Prostate gland (tissue), 2 donors: ENCODE measurements at places on chromosomes 3 and 15.

DNA sequence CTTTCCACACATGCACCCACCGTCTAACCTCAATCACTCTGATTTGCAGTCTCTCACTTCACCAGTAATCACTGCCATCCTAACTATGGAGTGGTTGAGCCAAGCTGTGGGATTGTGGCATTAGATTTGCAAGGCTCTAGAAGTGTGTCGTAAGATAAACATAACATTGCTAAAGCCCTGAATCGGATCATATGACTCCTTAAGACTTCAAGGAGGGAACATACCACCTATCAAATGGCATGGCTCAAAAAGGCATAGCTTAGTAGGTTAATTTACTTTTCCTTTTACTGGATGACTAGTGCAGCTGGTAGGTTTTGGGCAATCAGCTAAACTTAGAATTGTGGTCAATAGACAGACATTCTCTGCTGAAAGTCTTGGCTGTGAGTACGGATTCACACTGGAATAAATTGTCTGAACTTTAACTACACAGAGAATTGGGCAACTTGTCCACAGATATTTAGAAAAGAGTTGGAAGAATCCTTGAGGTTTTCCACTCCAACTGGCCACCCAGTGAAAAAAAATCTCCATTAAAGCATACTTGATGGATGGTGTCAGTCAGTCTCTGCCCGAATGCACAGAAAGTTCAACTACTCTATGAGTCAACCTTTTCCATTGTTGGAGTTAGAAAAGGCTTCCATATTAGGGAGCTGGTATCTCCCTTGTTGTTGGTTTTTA lies 476.7 kb upstream of the CBLB start:
- DNase-seq = peak; percentile 17

- DNase-seq = no peak
Observed at GRCh38 chr3:57755368-57755675, 787 bp upstream of the SLMAP start.

DNA sequence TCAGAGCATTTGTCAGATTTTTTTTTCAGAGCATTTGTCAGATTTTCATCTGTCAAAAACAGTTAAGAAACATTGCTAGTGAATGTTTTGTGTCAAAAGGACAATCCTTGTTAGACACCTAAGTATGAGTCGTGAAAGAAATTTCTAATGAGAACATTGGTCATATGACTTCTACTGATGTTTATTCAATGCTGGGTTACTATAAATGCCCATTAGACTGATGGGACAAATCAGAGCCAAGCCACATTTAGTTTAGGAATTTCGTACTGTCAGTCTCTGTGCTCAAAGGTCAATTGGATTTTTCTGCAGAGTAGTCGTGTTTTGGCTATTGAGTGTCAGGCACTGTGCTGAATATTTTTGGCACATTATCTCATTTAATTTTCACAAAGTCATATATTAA lies 31.6 kb downstream of the TSC22D2 start:
- no peak for DNase-seq

- peak; percentile 73 for DNase-seq
Observed at GRCh38 chr15:99213187-99213811, 36.1 kb downstream of the TTC23 start.

DNA sequence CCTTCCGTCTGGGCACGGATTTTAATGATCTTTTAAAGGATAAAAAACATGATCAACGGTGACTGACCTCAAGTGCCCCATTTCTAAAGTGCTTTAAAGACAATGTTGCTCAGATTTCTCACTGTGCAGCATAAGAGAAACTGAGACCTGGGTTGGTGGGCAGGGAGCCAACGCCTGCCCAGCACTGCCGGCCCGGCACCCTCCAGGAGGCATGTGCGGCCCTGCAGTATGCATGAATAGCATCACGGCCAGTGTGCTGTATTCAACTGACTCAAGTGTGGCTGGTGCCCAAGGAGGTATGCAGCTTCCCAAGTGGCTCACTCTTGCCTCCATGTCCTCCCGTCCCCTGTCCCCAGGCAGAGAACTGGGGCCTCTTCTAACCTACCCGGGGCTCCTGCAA lies 30.3 kb downstream of the SEC61A1 start:
- DNase-seq = no peak

- no peak for DNase-seq
Observed at GRCh38 chr3:44833394-44833793, 28.3 kb upstream of the TMEM42 start.

DNA sequence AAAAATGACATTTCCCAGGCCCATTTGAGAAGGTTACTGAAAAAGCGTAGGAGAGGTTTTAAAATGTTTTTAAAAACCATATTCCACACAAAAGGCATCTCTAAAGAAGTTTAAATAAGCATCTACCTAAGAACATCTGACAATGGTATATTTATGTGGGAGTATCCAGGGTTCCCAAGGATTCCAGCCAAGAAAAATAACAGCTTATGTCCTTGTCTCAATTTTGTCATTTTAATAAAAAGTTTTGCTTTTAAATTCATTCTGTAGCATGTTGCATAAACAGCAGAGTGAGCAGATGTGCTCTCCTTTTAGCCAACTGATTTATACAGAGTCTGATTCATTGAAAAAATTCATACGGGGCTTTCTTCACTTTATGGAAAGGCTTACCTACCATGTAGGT lies 129.9 kb downstream of the LRRC3B start:
- DNase-seq = no peak

- DNase-seq = no peak
Observed at GRCh38 chr3:5116538-5116937, 5.6 kb upstream of the ARL8B start.

- no peak for DNase-seq
Observed at GRCh38 chr15:48541341-48542278, 103.9 kb downstream of the FBN1 start.

DNA sequence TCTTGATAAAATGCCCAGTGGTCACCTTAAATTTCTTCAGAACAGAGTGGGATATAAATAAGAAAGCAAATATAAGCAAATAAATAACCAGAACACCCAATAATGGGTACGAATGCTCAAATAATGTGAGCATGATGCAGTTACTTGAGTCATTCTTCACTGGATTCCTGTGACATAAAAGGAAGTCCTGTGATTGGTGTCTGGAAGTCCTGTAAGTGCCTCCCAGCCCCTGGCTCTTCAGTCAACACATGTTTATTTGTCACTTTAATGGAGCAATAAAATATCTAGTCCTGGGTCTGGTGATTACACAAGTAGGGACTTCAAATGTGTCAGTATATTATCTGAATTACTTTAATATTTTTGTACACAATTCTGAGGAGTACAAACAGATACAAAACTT lies 30.4 kb downstream of the TMEM212 start:
- DNase-seq = no peak

DNA sequence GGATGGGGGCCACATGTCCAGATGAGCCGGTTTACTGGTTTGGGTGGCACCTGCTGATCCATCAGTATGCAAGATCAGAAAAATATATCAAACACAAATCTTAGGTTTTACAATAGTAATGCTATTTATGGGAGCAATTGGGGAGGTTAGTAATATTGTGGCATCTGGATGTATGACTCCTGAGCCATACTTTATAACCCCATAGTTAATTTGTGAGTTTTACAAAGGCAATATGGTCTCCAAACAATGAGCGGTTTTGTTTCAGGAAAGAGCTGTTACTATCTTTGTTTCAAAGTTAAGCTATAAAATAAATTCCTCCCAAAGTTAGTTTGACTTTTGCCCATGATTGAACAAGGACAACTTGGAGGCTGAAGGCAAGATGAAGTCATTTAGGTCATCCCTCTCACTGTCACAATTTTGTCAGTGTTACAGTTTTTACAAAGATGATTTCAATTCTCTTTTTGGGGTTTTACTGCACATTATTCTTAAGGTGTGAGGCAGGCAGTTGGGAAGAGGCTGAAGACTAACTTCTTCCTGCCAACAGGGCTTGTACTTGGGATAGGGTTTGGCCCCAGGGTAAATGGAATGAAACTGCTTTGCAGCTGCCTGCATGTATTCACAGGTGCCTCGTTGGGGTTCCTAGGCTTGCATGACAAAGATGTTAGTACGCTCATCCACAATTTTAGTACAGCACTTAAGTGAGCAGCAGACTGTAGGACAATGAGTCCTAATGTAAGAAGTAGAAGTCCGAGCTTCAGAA lies 296.6 kb upstream of the NDN start:
- no peak for DNase-seq

- no peak for DNase-seq
Observed at GRCh38 chr15:64017591-64018163, 28.6 kb downstream of the DAPK2 start.

DNA sequence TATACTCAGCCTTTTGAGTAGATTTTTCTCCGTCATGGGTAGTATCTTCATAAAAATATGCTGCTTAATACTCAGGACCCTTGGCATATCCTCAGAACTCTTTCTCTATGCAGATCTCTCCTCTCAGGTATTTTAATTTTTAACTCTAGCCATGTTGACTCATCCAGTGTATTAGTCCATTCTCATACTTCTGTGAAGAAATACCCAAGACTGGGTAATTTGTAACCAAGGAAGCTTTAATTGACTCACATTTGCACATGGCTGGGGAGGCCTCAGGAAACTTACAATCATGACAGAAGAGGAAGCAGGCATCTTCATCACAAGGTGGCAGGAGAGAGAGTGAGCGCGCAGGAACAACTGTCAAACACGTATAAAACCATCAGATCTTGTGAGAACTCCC lies 129.3 kb upstream of the CD96 start:
- no peak for DNase-seq

GRCh38 chr3:111314898-111315297 lies 227.1 kb upstream of the CD96 start:
- DNase-seq = no peak

GRCh38 chr3:155884292-155884691 lies 13.8 kb downstream of the GMPS start:
- DNase-seq = no peak

DNA sequence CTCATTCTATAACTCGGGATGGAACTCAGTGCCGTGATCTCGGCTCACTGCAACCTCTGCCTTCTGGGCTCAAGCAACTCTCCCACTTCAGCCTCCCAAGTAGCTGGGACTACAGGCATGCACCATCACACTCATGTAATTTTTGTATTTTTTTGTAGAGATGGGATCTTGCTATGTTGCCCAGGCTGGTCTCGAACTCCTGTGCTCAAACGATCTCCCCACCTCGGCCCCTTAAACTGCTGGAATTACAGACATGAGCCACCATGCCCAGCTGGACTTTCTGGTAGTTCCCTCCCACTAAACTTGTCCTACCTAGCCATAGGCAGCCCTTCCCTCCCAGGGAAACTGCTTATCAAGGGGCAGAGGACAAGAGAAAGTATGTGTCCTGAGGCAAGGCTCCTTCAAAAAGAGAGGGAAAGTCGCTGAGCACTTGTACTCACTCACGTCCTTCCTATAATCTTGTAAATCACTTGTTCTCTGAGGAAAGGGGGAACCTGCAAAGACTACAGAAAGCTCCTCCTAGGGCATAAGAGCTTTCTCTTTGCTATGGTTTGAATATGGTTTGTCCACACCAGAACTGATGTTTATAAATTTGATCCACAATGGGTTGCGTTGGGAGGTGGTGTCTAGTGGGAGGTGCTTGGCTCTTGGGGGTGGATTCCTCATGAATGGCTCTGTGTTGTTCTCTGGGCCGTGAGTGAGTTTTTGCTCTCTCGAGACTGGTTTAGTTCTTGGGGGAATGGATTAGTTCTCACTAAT lies 13.6 kb upstream of the TBL1XR1 start:
- no peak for DNase-seq
